ENCODE measurements at places on chromosomes 6 and 20.

DNA sequence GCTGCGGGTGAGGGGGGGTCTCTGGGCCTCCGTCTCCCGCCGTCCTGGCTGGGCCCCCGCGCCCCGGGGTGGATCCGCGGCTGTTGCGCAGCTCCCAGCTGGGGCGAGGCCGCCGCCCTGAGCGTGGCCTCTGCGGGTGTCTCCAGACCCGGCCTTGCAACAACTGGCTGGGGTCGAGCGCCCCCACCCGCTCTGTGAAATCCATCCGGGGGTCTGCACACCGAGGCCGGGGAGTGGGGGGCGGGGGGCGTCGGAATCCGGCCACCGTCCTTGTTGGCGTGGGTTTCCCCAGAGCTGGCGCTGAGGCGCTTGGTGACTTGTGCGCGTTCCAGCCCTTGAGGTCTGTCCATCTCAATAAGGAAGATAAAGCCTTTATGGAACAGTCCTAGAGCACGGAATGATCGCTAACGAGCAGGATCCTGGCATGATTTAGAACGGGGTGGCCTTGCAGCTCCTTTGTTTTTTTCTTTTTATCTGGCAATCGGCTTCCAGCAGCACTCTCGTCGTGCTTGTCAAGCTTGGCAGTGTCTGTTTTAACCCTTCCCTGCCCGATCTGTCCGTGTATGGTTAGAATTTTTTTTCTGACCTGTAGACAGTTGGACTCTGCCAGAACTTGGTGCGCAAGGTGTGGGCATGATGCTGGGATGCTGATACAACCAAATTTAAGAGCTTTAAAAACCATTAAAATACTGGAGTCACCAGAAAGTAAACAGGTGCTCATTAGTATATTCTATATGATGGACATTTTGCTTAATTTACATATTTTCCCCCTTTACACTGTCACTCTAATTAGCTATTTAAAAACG is 675 bp downstream of the DSTN start:
- no peak for DNase-seq

DNA sequence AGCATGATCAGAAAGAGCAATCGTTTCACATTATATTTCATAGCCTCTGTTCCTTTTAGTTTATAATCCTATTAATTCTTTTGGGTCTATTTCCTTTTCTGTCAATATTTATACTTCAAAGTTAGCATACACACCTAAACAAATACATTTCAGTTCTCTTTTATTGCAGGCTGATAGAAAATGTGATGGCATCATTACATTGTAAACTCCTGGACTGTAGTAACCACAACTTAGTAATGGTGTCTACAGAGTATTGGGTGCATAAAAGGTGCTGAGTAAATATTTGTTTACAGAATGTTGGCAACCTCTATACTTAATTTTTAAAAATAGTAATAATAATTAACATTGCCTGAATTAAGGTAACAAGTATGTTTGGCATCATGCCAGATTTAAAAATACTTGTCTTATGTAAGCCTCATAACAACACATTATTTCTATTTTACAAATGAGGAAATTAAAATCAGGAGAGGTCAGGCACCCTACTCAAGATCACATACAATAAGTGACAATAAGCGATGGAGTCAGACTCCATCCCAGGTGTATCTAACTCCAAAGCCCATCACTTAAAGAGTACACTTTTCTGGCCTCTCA is 195.0 kb downstream of the UBE3D start:
- no peak for DNase-seq

GRCh38 chr20:44586289-44586911 is 4.0 kb downstream of the PKIG start:
- no peak for DNase-seq

GRCh38 chr6:84872996-84873723 is 108.8 kb upstream of the TBX18 start:
- no peak for DNase-seq

DNA sequence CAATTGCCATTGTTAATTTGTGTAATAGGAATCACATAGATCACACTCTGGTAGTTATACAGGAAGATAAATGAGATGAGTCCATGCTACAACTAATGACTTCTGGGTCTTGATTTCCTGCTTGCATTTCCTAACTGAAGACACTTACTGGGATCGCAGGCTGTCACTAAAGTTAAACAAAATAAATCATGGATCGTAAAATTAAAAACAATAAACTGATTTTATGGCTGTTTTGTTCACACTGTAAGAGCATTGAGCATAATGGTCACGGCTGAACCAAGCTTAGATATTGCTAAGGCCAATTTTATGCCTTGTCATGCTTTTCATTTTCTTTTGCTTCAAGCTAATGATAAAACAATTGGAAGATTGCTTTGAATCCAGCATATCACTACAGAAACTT is 332.5 kb upstream of the CITED2 start:
- DNase-seq: no peak

DNA sequence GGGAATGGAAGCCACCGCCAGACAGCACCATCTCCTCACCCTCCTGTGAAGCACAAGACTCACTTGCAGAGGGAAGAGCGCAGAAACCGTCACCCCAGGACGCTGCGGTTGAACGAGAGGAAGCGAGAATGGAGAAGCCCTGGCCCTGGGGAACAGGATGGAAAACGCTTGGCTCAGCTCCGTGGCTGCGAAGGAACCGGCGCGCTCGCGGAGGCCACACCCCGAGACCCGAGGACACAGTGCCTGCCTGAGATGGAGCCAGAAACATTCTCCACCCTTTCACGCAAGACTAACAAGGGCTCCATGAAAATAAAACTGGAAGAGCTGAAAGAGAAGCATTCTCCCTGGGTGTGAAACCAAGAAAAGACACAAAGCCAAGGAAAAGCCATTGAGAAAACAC is 25.3 kb upstream of the CHRNA4 start:
- no peak for DNase-seq

DNA sequence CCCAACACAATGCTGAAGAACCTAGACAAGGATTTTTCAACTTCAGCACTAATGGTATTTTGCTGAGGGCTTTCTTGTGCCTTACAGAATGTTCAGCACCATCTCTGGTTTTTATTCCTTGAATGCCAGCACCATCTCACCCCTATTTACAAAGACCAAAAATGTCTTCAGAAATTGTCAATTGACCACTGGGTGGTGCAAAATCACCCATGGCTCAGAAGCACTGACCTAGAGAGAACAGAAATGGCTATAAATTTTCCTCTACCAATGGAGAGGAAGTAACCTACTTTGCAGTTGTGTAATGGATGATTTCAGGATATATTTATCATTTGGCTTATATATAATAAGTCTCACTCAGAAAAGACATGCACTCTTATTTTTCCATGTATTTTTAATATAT is 431.0 kb upstream of the IRAK1BP1 start:
- DNase-seq: no peak

DNA sequence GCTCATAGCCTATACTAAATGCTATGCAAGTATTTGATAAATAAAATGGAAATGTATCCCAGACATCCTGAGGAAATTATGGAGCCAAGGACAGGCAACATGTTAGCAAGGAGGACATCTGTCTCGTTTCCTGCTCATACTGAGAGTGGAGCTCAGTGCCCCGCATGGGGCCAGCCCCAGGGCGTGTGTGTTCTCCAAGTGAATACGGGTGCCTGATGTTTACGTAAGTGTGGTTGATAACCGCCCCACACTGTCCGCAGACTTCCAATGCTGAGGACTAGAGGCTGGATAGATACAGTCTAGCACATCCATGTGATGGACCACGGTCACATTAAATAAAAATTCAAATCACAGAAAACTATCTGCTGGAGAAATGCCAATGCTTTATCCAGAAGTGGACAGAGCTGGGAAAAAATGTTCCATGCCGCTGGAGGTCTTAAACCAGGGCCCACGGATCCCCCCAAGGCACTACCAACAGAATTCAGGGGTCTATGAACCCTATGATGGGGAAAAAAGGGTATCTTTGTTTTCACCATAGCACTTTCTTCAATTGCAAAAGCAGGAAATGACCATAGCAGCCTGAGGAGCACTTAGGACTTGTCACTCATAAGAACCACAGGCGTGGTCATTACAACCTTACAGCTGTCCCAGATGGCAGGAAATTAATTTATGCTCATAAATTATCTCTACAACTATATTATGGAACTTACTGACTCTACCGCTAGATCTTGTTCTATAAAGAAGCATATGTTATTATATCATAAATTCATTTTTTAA is 24.9 kb downstream of the TGM2 start:
- DNase-seq: no peak

DNA sequence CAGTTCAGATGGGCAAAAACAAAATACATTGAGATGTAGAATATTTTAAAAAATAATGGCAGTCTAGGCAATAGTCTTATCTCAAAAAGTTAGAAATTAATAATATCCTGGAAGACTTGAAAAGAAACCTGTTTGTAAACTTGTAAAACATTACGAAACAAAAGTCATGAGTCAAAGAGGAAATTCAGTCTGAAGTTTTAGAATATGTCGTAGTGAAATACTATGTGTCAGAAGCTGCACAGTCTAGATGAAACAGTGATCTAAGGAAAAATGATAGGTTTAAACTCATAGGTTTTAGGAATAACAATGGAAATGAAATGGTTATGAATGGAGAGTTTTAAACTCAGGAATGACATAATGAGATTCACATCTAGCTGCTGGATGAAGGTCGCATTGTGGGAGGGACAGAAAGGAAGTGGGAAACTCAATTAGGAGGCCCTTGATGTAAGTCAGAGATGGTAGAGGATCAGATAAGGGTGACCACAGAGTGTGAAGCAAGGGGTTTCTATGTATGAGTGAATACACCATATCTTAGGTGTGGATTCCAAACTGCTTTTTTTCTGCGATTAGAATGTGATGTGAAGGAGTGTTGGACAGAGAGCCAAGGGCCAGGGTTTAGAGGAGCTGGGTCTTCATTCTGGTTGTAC is 2.8 kb downstream of the SNRPB2 start:
- DNase-seq: no peak

DNA sequence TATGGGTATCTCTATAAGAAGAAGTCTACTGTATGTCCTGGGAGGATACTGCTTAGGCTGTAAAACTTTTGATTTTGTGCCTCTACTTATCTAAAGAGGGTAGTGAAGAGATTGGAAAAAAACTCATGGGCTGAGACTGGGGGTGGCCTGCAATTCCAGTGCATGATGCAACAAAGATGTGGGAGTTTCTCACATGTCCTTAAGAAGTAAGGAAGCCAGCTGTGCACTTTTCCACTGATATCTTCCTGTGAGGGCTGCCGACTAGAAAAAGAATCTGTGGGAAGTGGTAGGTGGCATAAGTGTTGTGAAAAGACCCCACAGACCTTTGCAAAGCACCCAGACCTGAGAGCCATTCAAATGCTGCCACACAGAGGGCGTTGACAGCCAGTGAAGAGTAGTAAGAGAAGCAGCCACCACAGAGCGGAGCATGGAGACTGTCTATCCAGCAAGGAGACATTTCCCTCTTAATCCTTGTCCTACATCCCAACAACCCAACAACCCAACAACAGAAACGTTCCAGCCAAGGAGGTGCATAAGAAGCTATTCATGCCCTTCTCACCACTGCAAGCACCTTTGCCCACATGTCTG is 65.1 kb downstream of the PFDN4 start:
- DNase-seq: no peak

DNA sequence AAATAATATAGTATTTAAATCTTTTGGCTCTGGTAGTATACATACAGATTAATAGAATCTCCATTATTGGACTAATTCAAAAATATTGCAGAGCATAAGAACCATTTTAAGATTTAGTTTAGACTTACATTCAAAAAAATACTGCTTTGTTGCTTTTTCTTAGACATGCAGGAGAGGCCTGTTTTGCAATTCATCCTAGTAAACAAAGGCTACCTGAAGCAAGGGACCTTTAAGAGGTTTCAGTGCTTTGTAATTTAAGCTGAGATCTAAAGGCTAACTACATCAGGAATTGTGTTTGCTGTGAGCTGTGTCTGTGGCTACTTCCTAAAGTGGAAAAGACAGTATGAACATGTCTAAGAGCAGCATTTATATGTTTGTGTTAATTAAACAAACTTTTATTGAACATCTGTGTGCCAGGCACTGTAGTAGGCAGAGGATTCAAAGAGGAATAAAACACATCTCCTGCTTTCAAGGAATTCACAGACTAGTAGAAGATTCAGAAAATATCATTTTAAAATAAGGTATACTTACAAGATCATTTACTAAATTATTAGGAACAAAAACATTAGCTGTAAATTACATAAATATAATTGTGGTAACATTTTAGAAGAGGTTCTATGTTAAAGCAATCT is 29.1 kb upstream of the CALHM6 start:
- DNase-seq: no peak

- no peak for DNase-seq
These were observed 468.2 kb upstream of the RUNX2 start for GRCh38 chr6:44859901-44860410.

DNA sequence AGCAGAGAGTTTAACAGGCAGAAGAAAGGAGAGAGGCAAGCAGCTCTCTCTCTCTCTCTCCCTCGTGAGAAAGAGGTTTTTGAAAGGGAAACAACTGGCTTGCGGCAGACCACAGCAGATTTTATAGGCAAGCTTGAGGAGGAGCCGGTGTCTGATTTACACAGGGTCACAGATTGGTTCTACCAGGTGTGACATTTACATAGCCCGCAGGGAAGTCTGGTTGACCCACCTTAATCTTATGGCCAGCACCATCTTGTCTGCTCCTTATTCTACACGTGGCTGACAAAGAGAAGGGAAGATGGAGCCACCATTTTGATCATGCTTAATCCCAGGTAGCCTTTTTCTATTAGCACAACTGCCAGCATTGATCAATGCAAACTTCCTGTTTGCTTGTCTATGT is 65.4 kb downstream of the OR2J2 start:
- no peak for DNase-seq

- no peak for DNase-seq
These were observed 21.7 kb downstream of the CST7 start for GRCh38 chr20:24970754-24971153.

GRCh38 chr20:4060856-4061695 is 45.7 kb upstream of the RNF24 start:
- no peak for DNase-seq

GRCh38 chr6:156832669-156833068 is 55.5 kb downstream of the ARID1B start:
- no peak for DNase-seq

DNA sequence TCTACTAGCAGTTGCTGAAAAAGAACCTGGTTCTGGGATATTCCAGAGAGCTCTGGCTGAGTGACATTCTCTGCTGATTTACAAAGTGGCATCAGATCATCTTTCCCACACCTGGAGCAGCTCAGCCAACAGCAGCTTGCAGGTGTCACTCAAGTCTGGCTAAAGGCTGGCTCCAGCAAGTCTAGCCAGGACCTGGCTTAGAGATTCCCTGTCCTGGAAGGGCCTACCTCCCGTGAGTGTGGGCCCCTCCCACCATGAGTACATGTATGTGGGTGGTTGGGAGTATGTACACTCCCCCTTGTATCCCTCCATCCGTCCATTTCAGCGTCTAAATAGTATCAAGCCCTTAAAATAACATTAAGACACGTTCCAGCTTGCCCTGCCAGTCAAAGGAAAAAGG is 539.3 kb upstream of the ID4 start:
- no peak for DNase-seq

DNA sequence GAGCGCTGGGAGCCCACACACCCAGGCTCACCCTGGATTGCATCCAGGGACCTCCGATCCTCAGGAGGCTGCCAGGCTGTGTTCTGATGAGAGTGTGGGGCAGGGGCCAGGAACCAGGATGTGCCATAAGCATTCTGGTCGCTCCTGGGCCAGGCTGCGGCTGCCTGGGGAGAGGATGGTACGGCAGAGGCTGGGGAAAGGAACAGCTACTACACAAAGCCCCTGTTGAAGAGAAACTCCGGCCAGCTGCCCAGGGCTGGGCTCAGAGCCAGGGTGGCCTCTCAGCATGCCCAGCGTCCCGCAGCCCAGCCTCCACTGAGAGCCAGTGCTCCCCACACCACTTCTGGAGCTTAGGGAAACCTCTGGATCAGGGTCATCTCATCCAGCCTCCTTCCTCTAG is 21.7 kb upstream of the OCSTAMP start:
- no peak for DNase-seq

GRCh38 chr20:16574656-16575355 is 1.6 kb upstream of the KIF16B start:
- peak; percentile 45 for DNase-seq

Measured in stimulated activated CD8-positive, alpha-beta memory T cell treated with anti-CD3 and anti-CD28 coated beads, Interleukin-7, amount 100 ng/mL, for 1 hour (primary cell).